Thoracic aorta (tissue), 2 donors: ENCODE measurements at places on chromosomes 3 and 15. TPM values are rescaled to one million over a fixed set of nuclear protein-coding genes. Genes with fewer than 3 reads are reported as not detected.

DNA sequence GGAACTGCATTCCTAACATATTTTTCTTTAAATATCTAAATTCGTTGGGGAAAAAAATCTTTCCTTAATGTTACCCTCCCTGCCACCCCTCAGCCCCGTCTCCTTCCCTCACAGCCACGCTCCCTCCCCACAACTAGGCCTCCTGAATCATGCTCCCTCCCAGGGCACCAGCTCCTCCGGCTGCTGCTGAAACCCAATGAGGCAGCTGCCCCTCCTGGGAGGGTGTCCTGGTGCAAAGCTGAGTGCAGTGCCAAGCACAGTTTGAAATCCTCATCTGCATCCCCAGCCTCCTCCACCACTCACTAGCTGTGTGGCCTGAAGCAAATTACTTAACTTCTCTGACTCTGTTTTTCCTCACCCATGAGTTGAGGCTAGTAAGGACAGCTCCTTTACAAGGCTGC lies 2.7 kb upstream of the NR2E3 start:
- no peak for DNase-seq

ADAMTSL3 gene
- 41.4 TPM for total RNA-seq

GRCh38 chr15:25900431-25900830 lies 37.3 kb upstream of the ATP10A start:
- DNase-seq, result no peak

TUSC7 gene
- total RNA-seq, result not detected

GRCh38 chr15:37981775-37982174 lies 47.3 kb downstream of the TMCO5A start:
- DNase-seq, result no peak

DNA sequence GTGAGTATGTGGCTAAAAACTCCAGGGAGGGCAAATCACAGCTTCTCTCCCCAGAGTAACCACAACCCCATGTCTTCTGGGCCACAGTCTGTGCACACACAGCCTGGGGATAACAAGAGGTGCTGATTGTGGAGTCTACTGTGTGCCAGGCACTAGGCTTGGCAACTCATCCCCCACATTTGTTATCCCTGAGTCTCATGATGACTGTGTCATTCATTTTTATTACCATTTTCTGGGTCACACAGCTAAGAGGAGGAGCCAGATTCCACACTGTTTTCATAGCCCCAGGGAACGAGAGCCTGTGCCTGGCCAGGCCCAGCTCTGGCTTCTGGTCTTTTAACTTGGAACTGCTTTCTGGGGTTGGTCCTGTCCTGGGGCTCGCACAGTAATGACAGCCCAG lies 34.5 kb downstream of the ESYT3 start:
- no peak for DNase-seq

DNA sequence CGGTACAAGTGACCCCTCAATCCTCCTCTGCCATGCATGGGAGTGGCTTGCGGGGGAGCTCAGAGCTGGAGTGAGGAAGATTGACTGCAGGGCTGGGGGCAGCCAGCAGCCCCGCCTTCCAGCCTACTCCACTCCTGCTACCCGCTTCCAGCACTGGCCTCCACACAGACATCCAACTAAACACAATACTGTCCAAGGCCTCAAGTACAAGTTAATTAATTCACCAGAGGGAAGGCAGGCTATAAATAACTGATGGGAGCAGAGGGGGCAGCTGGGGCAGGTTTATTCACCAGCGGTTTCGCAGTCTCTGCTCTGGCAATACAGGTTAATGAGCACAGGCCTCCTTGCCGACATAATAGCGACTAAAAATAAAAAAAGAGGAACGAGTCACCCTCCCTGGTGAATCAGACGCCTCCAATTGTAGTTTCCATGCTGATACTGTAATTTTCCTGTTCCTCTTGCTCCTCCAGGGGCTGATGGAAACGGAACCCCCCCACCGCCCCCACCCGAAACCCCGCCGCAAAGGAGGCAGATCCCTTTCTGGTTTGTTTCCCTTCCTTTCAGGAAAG lies 166.4 kb upstream of the TLE3 start:
- DNase-seq, result no peak

GRCh38 chr15:58472821-58473581 lies 41.2 kb downstream of the LIPC start:
- DNase-seq, result no peak

DNA sequence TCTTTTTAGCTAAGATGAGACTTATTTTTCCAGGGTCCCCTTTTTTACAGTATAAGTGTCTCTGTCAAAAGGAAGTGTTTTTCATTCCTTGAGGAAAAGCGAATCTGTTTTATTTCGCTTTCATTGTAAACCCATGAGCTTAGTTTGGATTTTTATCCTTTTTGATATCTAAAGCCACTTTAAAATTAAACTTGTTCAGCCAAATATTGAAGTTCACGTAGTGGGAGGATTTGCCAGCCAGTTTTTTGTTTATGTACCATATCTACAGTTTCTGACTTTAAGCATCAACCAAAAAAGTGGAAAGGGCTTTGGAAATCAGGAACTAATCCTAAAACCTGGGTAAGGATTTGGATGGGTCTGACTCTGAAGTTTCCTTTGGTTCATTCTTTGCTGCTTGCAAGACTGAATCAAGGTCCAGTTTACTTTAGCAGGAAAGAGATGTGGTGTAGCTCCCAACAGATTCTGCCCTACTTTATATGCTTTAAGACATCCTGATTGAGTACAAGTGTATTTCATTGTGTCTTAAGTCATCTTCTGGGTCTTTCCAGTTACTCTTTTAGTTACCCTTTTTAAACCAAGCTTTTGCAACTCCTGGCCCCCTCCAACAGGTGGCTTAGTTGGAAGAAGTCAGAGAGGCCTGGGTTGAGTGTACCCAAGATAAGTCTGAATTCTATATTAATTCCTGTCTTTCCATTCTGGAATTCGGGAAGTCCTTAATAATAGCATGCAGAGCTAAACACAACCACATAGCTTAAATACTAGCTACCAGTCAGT lies 69.2 kb upstream of the LIMD1 start:
- no peak for DNase-seq

DNA sequence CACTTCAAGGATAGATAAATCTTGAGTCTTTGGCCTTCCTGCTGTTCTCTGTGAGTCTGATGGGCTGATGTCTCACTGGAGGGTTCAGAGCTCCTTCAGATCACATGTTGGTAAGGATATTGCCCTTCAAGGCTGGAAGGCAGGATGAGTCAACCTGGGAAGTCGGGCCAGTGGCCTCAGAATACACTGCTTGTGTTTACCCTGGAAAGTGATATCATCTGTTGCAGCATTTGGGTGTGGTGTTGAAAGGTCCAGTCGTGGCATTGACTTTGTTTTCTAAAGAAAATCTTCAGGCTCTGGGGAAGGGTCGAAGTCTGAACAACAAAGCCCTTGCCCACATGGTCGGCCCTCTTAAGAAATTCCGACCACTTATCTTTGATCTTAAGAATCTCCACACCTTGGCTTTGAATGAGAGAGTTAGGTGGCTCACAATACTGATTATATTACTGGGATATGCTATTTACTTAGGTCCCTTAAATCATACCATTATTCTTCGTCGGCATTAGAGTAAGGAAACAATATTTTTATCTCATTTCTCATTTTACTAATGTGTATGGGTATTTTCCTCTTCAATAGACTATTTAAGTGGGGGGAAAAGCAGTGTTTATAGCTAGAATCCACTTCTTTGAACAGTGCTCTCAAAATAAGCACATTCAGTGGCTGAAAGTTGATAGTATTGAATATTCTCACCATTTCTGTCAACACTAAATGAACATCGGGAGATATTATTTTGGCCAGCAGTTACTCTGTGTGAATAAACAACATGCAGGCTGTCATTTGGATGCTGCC lies 303.9 kb upstream of the RASGRP1 start:
- DNase-seq, result peak; percentile 11

SI gene
- not detected for total RNA-seq

PCLAF gene
- not detected for total RNA-seq

- DNase-seq, result no peak
These were observed 19.9 kb downstream of the ACKR2 start for GRCh38 chr3:42829083-42829627.

DNA sequence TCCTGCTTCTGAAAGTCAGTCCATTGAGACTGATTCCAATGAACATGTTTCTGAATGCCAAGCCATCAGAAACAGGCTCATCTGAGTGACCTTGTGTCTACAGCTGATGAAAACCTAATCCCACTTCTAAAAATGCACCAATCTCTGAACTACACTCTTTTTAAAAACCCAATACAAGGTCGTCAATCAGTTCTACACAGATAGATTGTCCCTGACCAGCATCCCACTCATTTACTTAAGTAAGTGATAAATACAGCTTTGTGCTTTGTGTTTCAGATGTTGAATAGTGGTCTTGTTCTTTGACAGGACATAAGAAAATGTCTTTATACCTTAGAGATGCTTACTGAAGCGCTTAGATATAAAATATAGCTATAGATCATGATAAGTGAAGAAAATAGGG lies 20.2 kb upstream of the SCG3 start:
- DNase-seq, result no peak

- DNase-seq, result peak; percentile 24
These were observed 36.0 kb downstream of the NR1D2 start for GRCh38 chr3:23981136-23981535.

CDHR4 gene
- not detected for total RNA-seq

GRCh38 chr3:133037436-133037835 lies 755 bp upstream of the TMEM108 start:
- no peak for DNase-seq

SEMA3B gene
- 53.6 TPM for total RNA-seq

DNA sequence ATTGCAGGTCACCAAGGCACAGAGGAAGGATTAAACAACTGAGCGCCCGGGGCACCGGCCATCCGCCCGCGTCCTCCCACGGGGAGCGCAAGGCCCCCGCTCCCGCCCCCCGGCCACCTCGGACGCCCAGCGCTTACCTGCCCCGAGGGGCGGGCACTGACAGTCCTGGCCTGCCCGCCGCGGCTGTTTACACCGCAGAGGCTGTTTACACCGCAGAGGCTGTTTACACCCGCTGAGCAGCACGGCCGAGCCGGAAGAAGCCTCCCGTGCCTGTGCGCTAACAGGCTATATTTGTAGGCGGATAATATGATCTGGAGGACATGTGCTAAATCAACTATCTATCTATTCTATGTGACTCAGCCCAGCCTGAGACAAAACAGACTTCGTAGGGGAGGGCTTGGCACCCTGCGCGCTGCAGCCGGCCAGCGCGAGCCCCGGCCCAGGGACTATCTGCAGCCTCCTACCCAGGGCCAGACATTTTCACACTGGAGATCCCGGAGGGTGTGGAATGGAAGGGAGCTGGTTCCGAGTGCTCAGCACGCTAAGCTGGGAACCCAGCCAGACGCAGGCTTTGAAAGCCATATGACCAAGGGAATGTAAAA lies at the start of gene LRRC2:
LRRC2 (minus strand) TSS at position 263 of the 602 bp plus-strand sequence. CDS start 14,711 bp downstream, outside the sequence.
- DNase-seq, result no peak

- DNase-seq, result no peak
These were observed 18.5 kb downstream of the PAK2 start for GRCh38 chr3:196757876-196758739.

DNA sequence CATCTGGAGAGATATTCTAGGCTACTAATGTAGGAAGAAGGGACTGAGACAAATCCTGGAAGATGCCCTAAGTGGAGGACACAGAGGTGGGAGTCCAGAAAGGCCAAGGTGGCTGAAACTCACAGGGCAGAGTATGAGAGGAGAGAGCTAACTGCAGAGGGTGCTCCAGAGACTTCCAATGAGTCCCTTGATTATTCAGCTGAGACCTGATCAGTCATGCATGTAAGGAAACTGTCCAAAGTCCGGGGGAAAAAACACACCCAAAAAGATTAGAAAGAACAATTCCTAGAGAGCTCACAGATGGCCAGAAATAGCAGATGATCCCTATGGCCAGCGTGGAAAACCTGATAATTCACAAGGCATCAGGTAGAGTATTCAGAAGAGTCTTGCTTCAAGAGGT lies 18.7 kb upstream of the FOXP1 start:
- no peak for DNase-seq

DNA sequence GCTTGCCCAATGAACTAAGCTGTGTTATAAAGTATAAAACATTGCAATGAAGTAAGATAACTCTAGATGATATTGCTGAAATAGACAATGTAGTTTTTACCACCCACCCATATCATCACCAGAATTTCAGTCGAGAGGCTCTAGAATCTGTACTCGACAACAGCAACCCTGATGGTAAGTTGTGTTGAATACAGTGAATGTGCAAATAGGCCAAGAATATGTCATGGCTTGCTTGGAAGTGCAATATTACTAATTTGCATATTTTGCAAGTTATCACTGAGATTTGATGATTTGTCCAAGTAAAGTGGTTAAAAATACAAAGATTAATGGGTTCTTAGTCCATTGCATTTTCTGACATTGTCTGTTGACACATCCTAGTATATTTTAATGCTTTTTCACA lies 90.6 kb upstream of the TUSC7 start:
- DNase-seq, result no peak

NEDD4 gene
- 27.4 TPM for total RNA-seq

PTH1R gene
- total RNA-seq, result 8.9 TPM

- no peak for DNase-seq
These were observed 53.7 kb downstream of the THRB start for GRCh38 chr3:24440760-24441464.

POLQ gene
- total RNA-seq, result 0.42 TPM

SPATA12 gene
- not detected for total RNA-seq

SPINT1 gene
- total RNA-seq, result 4.6 TPM

TPRG1 gene
- 7.4 TPM for total RNA-seq

CLSTN2 gene
- total RNA-seq, result 15.7 TPM

TLR9 gene
- total RNA-seq, result not detected

DNA sequence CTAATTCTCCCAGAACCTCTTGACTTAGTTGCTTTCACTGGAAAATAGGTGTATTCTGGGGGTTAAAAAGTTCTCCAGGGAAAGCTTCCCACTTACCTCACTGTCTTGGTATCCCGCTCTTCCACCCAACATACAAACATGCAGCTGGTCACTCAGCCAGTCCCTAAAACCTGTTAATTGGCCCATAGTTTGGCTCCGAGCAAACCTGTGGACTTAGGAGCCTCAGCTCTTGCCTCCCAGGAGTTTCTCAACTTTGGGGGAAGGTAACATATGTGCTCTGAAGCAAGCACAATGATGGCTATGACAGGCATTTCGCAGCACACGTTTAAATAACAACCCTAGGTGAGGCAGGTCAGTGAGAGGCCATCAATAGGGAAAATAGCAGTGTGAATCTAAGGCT lies 25.8 kb upstream of the LRRFIP2 start:
- no peak for DNase-seq

GRCh38 chr3:135325096-135325495 lies 530.0 kb downstream of the EPHB1 start:
- no peak for DNase-seq

DNA sequence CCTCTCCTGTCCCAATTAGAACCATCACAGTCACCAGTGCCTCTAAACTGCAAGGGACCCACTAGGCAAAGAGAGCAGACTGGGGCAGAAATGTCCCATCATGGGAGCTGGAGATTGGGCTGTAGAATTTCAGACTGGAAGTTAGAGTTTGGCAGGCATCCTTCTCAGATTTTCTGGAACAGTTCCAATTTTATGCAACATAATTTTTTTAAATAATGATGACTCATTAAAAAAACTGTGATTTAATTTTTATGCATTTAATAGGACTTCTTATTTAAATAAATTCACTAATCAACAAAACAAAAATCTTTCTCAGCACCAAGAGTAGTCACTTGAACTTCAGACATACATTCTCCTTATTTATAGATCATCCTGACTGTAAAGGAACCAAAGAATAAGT lies 84.6 kb upstream of the SLC7A14 start:
- DNase-seq, result no peak

- DNase-seq, result no peak
These were observed 437.8 kb upstream of the BCHE start for GRCh38 chr3:166275024-166275390.

SNTN gene
- not detected for total RNA-seq
